G401 (cell line): ENCODE measurements at places on chromosomes 11 and 22. TPM values are rescaled to one million over a fixed set of nuclear protein-coding genes. Genes with fewer than 3 reads are reported as not detected.

CDON gene
- total RNA-seq, result 1.3 and 12.7 TPM in 2 replicates

PKP3 gene
- total RNA-seq, result 1.1 and 7.9 TPM in 2 replicates

CACNA1I gene
- 0.10 TPM in 1 of 2 replicates, not detected in the other for total RNA-seq

CHST1 gene
- not detected in 2 replicates for total RNA-seq

OR10D3 gene
- total RNA-seq, result not detected in 2 replicates

APOL4 gene
- total RNA-seq, result not detected in 2 replicates

POTEH gene
- not detected in 2 replicates for total RNA-seq

GSTT2 gene
- not detected in 2 replicates for total RNA-seq

EIF4ENIF1 gene
- total RNA-seq, result 10.2 and 16.8 TPM in 2 replicates

DEFB131B gene
- total RNA-seq, result not detected in 2 replicates

SLC22A6 gene
- total RNA-seq, result not detected in 2 replicates

MPPED2 gene
- not detected in 2 replicates for total RNA-seq

CYTH4 gene
- not detected in 2 replicates for total RNA-seq

MYH9 gene
- total RNA-seq, result 153 and 185 TPM in 2 replicates

SCN2B gene
- total RNA-seq, result 0.10 TPM in 1 of 2 replicates, not detected in the other

VPREB3 gene
- total RNA-seq, result not detected in 2 replicates

CHRDL2 gene
- total RNA-seq, result not detected in 2 replicates

MMP13 gene
- not detected in 2 replicates for total RNA-seq

EHF gene
- total RNA-seq, result not detected in 2 replicates

PARVB gene
- 67.4 and 86.6 TPM in 2 replicates for total RNA-seq

VSIG10L2 gene
- not detected in 2 replicates for total RNA-seq

ACR gene
- not detected in 2 replicates for total RNA-seq

EIF3D gene
- 455 and 581 TPM in 2 replicates for total RNA-seq

MPEG1 gene
- not detected in 2 replicates for total RNA-seq

OTOG gene
- total RNA-seq, result not detected in 2 replicates

FOXR1 gene
- total RNA-seq, result not detected in 2 replicates

TREH gene
- total RNA-seq, result not detected in 2 replicates

SLC43A1 gene
- 8.8 and 15.1 TPM in 2 replicates for total RNA-seq
